Daoy (cell line): ENCODE measurements at places on chromosomes 2 and 18.

DNA sequence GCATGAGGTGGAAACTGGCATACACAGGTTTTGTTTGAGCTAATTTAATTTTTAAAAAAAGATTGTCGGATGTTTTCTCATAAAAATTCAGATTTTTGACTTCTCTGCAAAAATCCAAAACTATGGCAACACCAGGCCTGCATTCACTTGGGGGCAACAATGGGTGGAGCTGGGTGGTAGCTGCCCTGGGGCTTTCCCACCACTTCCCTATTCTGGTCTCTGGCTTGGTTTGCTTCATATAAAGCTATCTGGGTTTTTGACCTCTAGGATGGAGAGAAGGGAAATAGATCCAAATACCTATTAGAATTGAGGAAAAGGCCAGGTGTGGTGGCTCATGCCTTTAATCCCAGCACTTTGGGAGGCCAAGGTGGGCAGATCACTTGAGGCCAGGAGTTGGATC is 5.5 kb upstream of the CYP27A1 start:
- no peak for DNase-seq

DNA sequence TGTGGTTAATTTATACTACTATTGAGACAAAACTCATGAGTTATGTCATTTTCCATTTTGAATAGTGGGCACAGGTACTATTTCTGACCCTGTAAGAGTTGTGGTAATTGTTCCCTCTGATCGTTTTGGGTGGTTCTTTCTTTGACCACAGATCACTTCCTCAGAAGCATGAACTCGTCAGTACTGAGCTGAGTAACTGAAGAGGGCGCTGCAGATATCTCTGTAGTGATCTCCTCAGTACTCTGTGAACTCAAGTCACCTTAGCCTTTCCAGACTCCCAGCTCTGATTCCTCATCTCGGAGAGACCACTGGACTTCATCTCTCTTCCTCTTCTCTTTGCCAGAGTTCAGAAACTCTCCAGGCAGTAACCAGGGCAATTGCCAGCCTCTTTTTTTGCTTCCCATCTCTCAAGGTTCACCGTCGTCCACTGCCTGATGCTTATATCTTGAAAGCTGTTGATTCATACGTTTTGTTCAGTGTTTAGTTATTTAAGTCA is 9.4 kb upstream of the IL1RL1 start:
- peak; percentile 26 for DNase-seq

GRCh38 chr2:216299588-216299987 is 72.7 kb downstream of the MARCHF4 start:
- DNase-seq = no peak

DNA sequence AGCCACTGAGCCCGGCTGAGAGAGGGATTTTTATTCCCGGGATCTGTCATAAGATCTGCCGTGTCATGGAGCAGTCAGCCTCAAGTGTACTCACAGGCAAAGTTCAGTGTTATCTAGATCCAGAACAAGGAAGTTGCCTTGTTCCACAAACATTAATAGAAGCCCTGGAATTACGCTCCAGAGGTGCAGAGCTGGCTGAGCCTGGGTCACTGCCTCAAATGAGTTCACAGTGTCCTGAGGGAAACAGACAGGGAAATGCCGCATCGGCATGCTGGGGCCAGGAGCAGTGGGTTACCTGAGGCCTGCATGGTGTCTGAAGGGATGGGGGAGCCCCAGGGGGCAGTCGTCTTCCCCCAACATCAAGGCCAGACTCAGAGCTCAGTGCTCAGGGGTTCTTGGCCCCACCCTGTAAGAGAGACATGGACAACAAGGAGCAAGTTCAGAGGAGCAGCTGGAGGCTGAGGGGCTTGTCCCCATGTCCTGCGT is 42.7 kb upstream of the ODC1 start:
- DNase-seq = no peak
